PC-9 (cell line): ENCODE measurements at places on chromosomes 4 and X. TPM values are rescaled to one million over a fixed set of nuclear protein-coding genes. Genes with fewer than 3 reads are reported as not detected.

DNA sequence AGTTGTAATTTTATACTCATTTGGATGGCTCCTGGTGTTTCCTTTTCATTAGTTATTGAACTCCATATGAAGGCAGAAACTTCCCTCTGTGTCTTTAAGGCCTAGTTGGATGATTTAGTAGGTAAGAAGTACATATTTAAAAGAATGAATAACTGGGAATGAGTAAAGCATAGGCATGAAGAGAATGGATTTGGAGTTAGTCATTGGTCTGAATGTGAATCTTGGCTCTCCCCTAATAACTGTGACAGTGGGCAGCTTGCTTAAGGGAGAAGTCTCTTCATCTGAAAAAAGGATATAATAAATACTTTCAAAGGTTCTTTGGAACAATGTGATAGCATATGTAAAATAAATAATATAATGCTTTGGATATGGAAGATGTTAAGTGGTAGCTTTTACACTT is 13.2 kb downstream of the SNX25 start:
- DNase-seq: no peak

DNA sequence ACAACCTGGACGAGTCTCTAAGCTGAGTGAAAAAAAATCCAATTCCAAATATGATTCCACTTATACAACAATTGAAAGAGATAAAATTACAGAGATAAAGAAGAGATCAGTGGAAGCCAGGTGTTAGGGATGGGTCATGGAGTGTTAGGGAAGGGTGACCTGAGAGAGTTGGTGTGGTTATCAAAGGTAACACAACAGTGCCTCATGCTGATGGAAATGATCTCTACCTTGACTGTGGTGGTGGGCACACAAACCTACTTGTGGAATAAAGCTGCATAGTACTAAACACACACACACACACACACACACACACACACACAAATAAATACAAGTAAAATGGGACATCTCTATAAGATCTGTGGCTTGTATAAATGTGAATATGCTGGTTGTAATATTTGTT is 26.0 kb downstream of the BEND2 start:
- no peak for DNase-seq

HAUS7 gene
- total RNA-seq: 29.3 and 33.4 TPM in 2 replicates

GLRA3 gene
- total RNA-seq: 0.39 TPM in 1 of 2 replicates, not detected in the other

DNA sequence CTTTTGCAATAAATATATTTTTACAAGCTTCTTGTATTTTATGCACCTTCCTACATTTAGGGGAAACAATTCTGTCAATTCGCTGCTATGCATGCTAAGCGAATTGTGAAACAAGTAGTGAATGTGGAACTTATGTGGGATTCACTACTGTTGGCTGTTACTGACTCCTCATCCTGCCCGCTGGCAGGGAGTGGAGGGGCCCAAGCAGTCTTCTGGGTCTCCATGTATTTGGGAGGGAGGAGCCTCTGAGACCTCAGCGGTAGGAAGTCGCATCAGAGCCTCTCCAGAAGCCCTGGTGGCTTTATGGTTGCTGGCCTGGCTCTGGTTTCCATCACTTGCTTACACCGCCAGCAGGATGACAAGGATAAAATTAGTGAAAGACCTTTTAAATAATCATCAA is 3.7 kb upstream of the SETD7 start:
- no peak for DNase-seq

- DNase-seq: peak; percentile 46
Measured at GRCh38 chrX:115960440-115961084, 210.0 kb upstream of the AGTR2 start.

- DNase-seq: no peak
Measured at GRCh38 chr4:184498598-184498997, 24.2 kb upstream of the IRF2 start.

- no peak for DNase-seq
Measured at GRCh38 chrX:132114607-132115006, 13.2 kb downstream of the FRMD7 start.

NEUROG2 gene
- total RNA-seq: not detected in 2 replicates

DMRTC1B gene
- total RNA-seq: not detected in 2 replicates

DNA sequence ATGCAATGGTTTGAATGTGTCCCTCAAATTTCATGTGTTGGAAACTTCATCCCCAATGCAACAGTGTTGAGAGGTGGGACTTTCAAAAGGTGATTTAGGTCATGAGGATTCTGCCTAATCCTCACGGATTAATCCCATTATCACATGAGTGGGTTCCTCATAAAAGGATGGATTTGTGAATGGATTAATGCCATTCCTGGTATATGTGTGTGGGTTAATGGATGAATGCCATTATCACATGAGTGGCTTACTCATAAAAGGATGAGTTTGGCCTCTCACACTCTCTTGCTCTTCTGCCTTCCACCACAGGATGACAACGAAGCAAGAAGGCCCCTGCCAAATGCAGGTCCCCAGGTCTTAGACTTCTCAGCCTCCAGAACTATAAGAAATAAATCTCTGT is 30.5 kb upstream of the NEUROG2 start:
- DNase-seq: no peak

DNA sequence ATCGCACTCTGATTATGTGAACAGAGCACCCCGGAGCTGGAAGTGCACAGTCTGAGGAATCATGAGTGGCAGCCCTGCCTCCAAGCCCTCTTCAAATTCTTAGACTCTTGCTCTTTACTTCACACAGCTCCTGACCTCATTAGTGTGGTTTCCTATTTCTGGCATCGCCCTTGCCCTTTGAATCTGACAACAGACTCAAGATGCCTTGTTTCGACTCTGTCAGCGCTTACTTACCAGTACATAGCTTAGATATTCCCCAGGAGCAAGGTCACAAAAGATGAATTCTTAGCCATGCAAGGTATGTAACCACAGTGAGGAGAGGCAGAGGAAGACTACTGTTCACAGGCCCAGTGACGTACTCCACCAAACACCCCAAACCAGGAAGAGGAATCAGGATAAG is 167.2 kb downstream of the KDR start:
- DNase-seq: no peak

- DNase-seq: no peak
Measured at GRCh38 chrX:47222751-47223350, 4.4 kb downstream of the CDK16 start.

PLS3 gene
- 221 and 257 TPM in 2 replicates for total RNA-seq

EPHA5 gene
- total RNA-seq: not detected in 2 replicates

RS1 gene
- total RNA-seq: not detected in 2 replicates

DNA sequence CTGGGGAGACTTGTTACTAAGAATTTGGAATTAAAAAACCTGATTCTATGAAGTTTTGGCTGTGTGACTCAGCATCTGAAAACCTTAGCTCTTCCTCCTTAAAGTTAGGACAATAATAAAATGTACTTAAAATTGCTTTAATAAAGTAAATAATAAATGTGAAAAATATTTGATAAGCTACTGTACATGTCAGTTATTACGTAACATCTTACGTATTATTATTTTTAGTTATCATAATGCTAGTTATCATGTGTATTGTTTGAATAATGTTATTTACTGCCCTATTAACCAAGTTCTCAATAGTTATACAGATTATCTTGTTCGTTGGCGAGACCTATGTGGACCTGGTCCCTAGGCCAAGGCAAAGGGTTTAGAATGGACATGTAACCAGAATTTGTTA is 449.2 kb upstream of the ADGRL3 start:
- DNase-seq: no peak

DNA sequence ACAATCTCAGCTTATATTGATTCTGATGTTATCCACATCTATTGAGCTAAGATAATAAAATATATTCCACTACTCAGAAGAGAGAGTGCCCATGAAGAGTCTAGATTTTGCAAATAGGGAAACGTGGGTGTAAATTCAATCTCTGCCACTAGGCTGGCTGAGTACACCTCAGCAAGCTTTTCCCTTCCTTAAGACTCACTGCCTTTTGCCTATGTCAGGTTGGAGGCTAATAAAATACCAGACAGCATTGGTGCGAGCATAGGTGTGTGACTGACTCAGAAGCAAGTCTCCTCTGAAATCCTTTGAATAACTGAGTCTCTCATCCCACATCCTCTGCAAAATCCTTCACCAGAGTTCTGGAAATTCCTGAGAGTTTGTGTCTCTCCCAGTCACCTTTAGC is 405.4 kb upstream of the CPEB2 start:
- no peak for DNase-seq

GRCh38 chr4:1960170-1960825 is 48.5 kb downstream of the NELFA start:
- no peak for DNase-seq

DNA sequence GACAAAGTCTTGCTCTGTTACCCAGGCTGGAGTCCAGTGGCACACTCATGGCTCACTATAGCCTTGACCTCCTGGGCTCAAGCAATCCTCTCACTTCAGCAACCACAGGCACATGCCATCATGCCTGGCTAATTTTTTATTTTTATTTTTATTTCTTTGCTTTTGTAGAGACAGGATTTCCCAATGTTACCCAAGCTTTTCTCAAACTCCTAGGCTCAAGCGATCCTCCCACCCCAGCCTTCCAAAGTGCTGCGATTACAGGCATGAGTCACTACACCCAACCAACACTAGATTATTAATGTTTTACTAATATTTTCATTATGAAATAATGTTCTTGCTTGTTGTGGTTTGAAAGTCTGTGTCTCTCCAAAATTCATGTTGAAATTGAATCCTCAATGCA is 5.2 kb upstream of the ACTRT1 start:
- no peak for DNase-seq

DNA sequence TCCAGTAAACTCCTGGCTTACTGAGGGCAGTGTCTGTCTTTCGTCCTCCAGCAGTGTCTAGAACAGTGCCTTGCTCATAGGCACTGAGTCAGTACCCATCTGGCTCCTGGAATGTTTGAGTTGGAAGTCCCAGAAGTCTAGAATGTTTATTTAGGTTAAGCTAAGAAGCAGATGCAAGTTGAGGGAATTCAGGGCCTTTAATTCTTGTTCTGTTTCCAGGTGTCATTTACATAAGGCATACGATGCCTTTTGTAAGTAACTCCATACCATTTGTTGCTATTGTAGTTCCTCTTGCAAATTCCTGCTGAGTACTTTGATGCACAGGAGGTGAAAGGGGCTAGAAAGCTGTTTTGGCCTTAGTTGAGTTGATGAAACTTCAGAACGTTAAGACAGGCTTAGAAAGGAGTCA is 22.2 kb downstream of the ARHGAP10 start:
- peak; percentile 42 for DNase-seq

- no peak for DNase-seq
Measured at GRCh38 chr4:169530048-169530447, 82.3 kb downstream of the NEK1 start.

- no peak for DNase-seq
Measured at GRCh38 chrX:119151051-119151380, 23.4 kb upstream of the KIAA1210 start.

SPIN2A gene
- 2.4 and 2.5 TPM in 2 replicates for total RNA-seq

DNA sequence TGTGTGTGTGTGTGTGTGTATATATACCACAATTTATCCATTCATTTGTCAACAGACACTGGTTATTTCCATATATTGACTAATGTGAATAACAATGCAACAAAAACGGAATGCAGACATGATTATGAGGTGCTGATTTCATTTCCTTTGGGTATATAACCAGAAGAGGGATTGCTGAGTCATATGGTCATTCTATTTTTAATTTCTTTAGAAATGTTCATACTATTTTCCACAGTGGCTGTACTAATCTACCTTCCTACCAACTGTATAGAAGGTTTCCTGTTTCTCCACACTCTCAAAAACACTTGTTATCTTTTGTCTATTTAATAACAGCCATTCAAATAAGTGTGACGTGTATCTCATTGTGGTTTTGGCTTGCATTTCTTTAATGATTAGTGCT is 269.9 kb downstream of the OPHN1 start:
- no peak for DNase-seq

TCEAL2 gene
- total RNA-seq: not detected in 2 replicates

TMEM128 gene
- total RNA-seq: 18.1 and 21.4 TPM in 2 replicates

- peak; percentile 12 for DNase-seq
Measured at GRCh38 chr4:89661173-89661899, 175.6 kb downstream of the SNCA start.

DNA sequence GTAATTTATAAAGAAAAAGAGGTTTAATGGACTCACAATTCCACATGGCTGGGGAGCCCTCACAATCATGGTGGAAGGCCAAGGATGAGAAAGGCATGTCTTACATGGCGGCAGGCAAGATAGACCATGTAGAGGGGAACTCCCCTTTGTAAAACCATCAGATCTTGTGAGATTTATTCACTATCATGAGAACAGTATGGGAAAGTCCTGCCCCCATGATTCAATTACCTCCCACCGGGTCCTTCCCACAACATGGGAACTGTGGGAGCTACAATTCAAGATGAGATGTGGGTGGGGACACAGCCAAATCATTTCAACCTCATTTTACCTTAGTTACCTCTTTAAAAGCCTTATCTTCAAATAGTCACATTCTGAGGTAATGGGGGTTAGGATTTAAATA is 30.9 kb upstream of the ELOVL6 start:
- no peak for DNase-seq

- no peak for DNase-seq
Measured at GRCh38 chr4:27087306-27088045, 226.8 kb downstream of the STIM2 start.

GRCh38 chr4:1632109-1633104 is 51.7 kb downstream of the FAM53A start:
- DNase-seq: no peak

DNA sequence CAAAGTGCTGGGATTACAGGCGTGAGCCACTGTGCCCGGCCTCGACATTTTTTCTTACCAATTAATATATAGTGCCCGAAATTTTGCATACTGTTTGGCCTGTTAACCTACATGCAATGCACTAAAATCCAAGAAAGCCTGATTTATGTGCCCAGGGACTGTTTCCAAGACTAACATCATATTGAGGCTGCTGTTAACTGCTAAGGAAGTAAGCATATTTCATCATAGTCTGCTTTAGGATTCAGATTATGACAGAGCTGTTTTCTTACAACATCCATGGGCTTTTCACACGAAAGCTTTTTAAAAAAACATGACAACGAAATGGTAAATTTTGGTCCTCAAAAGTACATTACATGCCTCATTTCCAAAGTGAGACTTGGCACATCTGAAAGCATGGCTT is 84.4 kb downstream of the STOX2 start:
- no peak for DNase-seq

SGCB gene
- 1.2 TPM in 2 replicates for total RNA-seq

ZDHHC15 gene
- not detected in 2 replicates for total RNA-seq

GRCh38 chrX:80216086-80216485 is 201.5 kb downstream of the TBX22 start:
- peak; percentile 36 for DNase-seq

SLC6A14 gene
- 0.44 and 0.60 TPM in 2 replicates for total RNA-seq

DNA sequence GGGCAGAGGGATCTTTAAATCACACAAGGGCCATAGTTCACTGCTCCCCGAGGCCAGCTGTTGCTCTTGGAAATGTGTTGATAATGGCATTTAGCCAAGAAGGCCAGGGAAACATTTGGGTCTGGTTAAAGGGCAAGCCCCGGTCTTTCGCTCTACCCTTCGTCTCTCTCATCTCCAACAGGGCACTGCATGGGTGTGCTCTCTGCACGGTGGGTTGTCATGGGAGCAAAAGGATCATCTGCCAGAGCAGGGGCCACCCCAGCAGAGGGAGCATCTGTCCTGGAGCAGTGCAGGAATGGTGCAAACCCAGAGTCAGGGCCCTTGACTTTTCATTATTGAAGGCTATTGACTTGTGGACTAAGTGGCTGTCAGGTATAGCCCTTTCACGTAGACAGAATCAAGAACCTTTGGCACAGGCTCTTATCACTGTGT is 22.7 kb upstream of the PGRMC2 start:
- no peak for DNase-seq
